Ovary (tissue), 10 donors: ENCODE measurements at places on chromosomes 6 and 20. TPM values are rescaled to one million over a fixed set of nuclear protein-coding genes. Genes with fewer than 3 reads are reported as not detected.

The DEFB127 gene
- not detected for total RNA-seq

The LRRC1 gene
- total RNA-seq = 10.2 TPM

The HLA-DRB1 gene
- total RNA-seq = 62.1 TPM

The CALHM6 gene
- total RNA-seq = 3.0 TPM

The LY6G5C gene
- total RNA-seq = 1.2 TPM

The TTI1 gene
- 15.5 TPM for total RNA-seq

The RNF182 gene
- total RNA-seq = 0.81 TPM

The CTCFL gene
- total RNA-seq = 0.28 TPM

The SS18L1 gene
- 12.4 TPM for total RNA-seq

The CLDN20 gene
- not detected for total RNA-seq

The PRR3 gene
- total RNA-seq = 8.6 TPM

The CCDC170 gene
- 8.9 TPM for total RNA-seq

The SKIC2 gene
- 40.4 TPM for total RNA-seq

The THEMIS gene
- total RNA-seq = 0.05 TPM

The EDN3 gene
- total RNA-seq = 0.18 TPM

The TMEM200A gene
- total RNA-seq = 14.8 TPM

The CLPSL2 gene
- total RNA-seq = not detected

The POM121L2 gene
- total RNA-seq = not detected

The MGME1 gene
- 8.9 TPM for total RNA-seq

The E2F1 gene
- 2.3 TPM for total RNA-seq

The RNF114 gene
- total RNA-seq = 146 TPM

The GTF2H4 gene
- total RNA-seq = 38.8 TPM

The PHACTR1 gene
- total RNA-seq = 10.9 TPM

The CASS4 gene
- 3.0 TPM for total RNA-seq

The SLC22A16 gene
- 0.50 TPM for total RNA-seq

The COL21A1 gene
- 2.9 TPM for total RNA-seq

The SLA2 gene
- total RNA-seq = 0.46 TPM

The CRYBG1 gene
- total RNA-seq = 3.8 TPM

The POLR1C gene
- total RNA-seq = 18.1 TPM

The EPHA7 gene
- total RNA-seq = 1.4 TPM

The KCNK15 gene
- 7.4 TPM for total RNA-seq

The ENPP5 gene
- 4.7 TPM for total RNA-seq

The HLA-DRA gene
- total RNA-seq = 19.5 TPM

The SLC17A2 gene
- total RNA-seq = not detected
